Left ventricle myocardium superior (tissue), 1 donor: ENCODE measurements at places on chromosomes 16 and 17.

- no peak for DNase-seq
These were observed 142.1 kb upstream of the FOXF1 start for GRCh38 chr16:86368261-86368660.

DNA sequence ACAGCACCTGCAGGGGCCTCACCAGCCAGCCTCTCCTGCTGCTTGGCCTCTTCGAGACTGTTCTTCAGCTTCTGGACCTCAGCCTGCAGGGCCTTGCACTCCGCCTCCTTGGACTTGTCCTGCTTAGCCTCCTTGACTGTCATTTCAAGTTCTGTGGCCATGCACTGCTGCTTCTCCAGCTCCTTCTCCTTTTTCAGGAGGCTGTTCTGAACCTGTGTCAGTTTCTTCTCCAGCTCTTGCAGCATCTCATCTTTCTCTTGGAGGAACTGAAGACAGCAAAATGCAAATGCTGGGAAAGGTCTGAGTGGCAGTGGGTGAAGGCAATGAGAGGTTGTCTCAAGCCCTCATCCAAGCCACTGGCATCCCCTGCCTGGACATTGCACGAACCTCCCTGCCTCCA, 39.1 kb downstream of the DHX38 start:
- DNase-seq = no peak

DNA sequence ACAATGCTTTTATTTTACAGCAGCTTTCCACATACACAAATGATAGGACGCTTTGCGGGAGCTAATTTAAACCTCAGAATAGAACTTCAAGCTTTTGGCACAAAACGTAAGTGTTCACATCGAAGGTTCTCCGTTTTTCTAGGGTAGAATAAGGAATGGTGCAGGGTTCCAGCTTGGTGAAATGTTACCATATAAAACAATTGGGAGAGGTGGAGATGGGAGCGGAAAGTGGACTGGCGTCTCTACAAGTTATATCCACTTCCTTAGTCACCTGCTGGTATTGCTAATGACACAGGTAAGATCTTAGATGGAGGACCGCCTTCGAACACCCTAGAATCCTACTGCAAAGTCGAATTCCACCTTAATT, 1.7 kb upstream of the NXN start:
- no peak for DNase-seq

DNA sequence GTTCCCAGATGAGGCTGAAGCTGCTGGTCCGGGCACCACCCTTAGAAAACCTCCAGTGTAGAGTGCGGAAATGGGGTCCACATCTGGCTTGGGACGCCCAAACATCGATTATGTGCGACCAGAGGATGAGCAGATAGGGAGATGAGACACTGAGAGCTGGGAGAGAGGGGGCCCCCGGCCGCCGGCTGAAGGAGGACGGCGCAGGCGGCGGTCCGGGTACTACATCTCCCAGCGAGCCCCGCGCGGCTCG, 182 bp upstream of the SPECC1 start:
- no peak for DNase-seq

DNA sequence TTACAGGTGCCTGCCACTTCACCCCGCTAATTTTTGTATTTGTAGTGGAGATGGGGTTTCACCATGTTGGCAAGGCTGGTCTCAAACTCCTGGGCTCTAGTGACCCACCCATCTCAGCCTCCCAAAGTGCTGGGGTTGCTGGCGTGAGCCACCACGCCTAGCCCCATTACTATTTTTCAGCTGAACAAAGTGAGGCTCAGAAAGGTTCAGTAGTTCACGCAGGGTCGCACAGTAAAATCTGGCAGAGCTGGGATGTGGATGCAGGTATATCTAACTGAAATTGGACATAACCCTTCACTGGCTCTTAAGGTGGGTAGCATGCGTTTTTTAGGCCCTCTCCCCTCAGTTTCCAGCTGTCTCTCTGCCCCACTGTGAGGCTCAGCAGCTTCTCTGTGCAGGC, 7.2 kb downstream of the AQP8 start:
- DNase-seq = no peak

DNA sequence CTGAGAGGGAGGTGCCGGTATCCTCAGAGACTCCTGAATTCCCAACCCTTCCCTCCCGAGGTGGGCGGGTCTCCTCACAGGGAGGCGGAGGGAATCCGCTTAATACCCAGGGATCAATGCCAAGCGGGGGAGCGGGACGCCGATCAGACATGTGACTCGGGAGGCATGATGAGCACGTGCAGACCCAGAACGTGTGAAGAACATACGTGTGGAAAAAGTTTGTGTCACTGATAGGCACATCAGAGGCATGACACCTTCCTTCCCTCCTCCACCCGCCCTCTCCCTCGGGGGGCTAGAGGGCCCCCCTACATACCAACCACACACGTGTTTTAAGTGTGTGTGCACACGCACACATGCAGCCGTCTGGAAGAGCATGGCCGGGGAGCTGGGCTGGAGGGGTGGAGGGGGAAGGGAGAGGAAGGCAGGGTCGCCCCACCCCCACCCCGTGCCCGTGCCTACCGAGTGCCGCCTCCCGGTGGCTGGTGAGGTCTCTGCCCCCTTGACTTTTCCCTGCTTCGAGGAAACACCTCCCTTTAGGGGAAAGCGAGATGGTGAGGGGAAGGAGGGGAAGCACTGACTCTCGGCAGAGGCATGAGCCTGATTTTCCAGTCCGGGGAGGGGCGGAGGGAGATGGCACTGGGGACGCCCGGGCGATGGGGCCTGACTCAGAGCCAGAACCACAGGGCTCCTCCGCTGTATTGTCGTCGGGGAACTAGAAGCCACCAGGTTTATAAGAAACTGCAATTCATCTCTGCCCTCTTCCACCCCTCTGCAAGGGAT, 12.1 kb upstream of the TBX21 start:
- no peak for DNase-seq

DNA sequence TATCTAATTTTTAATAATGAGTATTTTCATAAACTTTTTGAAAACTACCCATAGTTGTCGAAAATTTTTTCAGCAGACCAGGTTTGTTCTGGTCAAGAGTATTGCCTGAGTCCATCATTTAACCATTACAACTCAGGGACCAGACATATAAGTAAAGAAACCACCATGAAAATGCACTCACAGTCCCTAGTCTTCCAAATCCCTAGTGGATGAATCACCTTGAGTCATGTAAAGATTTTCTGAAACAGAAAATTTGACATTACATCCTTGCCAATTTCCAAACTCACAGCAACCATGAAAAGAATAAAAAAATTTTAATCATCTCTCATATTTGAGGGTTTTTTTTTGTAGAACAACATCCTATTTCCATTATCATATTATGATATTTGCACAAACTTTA, 1337.5 kb upstream of the CDH8 start:
- no peak for DNase-seq

DNA sequence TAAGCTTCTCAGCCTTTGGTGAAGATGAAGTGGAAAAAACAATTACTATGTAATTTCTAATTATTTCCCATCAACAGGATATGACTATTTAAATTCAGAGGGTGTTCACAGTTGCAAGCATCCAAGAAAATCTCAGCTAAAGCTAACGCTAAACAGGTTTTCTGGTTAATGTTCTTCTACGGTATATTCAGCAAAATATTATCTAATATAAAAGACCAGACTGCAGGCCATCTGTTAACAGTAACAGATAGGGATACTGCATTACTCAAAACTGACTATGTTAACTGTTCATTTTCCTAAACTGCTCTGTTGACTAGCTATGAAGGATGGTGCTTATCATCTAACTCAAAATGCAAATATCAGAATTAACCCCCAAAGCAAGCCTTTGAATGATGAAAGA, 32.8 kb downstream of the GLG1 start:
- no peak for DNase-seq

DNA sequence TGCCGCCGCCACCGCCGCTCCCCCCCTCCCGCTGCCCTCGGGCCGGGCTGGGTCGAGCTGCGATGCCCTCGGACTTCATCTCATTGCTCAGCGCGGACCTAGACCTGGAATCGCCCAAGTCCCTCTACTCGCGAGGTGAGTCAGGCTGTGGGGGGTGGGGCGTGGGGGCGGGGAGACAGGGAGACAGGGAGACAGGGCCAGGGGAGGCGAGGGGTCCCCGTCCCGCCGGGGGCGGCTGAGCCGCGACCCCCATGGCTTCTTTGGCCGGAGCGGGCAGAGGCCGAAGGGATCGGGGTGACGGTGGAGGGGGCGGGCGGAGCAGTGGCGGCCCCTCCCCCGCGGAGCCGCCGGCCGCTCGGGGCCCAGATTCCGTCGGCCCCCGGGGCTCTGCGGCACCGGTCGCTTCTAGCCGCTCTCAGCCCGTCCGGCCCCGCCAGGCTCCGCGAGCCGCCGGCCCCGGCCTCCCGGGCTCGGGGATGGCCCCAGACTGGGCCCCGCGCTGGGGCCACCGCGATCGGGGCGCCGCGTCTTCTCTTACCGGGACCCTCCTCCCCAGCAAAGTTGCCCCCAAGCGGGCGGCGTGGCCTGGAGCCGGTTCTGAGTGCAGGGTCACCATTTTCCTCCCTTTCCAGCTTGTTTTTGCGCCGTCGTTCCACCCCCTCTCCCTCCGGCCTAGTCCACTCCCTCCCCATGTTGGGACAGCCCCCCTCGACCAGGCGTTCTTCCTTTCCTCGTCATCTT, 644 bp downstream of the NFAT5 start:
- peak; percentile 64 for DNase-seq

- no peak for DNase-seq
These were observed 7.8 kb downstream of the NTN1 start for GRCh38 chr17:9028988-9029570.

DNA sequence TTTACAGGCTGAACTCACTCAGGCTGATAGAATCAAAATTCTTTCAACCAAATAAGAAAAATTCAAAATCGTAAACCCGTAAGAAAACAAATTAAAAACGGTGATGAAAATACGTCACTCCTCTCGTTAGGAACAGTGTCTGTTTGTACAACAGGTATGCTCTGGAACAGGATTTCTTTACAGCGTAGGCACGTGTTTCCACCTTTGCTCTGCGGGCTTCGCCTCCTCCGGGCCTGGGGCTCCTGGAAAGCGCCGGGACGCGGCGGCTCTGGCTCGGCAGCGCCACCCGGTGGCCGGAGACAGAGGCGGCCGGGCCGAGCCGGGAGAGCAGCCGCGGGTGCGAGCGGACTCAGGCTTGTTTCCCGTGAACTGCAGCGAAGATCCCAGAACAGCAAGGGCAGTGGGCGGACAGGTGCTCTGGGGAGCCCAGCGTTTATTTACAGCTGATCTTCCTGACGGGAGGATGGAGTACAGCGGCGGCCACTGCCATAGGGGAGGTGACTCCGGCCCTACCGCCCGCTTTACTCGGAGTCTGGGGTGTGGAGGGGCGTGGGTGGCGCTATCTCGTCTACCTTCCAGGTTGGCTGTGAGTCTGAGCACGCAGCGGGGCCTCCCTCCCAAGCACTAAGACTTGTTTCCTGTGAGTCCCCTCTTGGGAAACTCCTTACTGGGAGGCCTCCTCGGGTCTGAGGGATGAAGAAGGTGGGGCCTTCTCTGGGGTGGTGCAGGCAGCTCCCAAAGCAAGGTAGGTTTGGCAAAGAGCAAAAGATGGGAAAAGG, 40.5 kb upstream of the ATP2A3 start:
- DNase-seq = peak; percentile 76

- no peak for DNase-seq
These were observed 43.1 kb upstream of the MYH10 start for GRCh38 chr17:8673612-8674011.

GRCh38 chr16:89829630-89830437, 1.6 kb downstream of the SPIRE2 start:
- no peak for DNase-seq

- DNase-seq = peak; percentile 85
These were observed 23.3 kb downstream of the TBCD start for GRCh38 chr17:82775001-82775823.

- no peak for DNase-seq
These were observed 203.9 kb downstream of the CEP112 start for GRCh38 chr17:65987988-65988387.

GRCh38 chr17:82889496-82890338, 49.9 kb upstream of the ZNF750 start:
- no peak for DNase-seq

DNA sequence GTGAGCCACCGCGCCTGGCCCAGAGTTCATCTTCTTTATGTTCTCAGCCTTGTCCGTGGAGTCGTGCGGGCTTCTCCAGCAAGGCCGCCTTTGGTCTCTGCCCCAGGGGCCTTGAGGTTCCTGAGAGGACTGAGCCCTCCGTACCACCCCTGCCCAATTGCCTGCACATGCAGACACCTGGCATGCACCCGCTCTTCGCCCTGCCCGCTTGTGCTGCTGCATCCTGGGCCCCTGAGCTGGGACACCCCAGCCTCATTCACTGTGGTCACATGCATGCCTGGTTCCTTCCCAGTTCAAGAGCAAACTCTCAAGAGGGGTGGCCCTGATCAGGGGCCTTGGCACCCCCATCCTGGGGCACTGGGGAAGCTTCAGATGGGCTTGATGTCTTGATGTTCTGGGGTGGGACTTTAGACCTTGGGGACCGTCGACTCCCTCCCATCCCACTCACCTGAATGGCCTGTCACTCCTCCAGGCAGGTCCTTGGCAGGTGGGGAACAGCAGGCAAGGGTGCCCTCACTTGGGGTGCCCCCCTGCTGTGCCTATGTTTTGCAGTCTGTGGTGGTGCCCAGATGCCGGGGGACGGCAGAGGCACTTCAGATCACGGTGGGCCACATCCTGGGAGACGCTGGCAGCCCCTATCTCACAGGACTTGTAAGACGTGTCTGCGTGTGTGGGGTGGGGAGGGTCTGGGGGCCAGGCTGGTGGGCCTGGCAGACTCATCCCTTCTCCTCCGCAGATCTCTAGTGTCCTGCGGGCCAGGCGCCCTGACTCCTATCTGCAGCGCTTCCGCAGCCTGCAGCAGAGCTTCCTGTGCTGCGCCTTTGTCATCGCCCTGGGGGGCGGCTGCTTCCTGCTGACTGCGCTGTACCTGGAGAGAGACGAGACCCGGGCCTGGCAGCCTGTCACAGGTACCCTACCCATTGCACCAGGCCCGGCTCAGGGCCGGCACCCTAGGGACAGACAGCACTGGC, 12.7 kb upstream of the SPNS2 start:
- DNase-seq = no peak

- no peak for DNase-seq
These were observed 34.8 kb downstream of the C17orf67 start for GRCh38 chr17:56798916-56799315.

DNA sequence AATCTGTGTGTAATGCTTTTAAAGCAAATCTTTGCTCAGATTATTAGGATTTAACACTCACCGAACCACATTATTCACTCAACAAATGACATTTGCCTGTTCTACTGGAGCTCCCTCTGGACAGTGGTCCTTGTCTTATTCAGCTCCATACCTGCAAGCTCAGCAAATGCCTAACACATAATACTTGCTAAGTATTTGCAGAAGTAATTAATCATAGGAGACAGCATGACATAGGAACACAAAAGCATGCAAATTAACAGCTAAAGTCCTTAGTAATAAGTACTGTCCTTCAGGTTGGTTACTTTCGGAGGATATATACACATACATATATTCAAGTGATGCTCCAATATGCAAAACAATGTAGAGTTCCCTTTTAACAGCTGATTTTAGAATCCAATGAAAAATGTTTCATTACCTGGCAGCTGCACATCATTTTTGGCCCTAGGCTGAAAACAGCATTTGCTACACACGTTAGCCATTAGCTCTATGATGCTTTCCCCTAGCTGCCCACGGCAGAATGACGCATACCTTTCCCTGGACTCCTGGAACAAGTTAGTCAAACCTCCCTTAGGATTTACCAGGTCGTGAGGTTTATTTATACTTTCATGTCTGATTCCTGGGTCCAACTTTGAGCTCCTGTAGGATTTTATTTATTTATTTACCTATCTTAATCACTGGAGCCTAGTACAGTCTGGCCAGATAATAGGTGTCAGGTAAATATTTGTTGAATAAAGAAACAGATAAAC, 8.6 kb downstream of the BRD7 start:
- DNase-seq = no peak
